ENCODE measurements at places on chromosomes 11 and 22.

DNA sequence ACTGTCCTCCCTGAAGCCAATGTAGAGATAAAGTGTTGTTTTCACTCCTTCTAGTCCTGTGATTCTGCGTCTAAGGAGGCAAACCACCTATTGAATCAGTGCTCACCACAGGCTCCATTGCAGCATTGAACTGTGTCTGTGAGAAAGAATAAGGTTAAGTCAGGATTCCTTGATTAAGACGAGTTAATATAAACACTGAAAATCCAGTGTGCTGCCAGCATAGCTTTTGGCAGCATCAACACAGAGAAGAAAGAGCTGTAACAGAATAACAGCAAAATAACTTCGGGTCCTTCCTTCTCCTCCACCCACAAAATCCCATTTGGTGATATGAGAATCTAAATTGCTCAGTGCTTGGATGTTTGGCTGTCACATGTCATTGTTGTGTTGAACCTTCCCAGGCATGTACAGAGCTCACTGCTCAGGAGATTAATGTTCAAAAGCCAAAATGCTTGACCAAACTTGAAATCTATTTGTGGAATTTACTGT, 185.2 kb upstream of the DDI1 start:
- no peak for DNase-seq

GRCh38 chr11:29063630-29064361, 953.0 kb downstream of the KCNA4 start:
- DNase-seq = no peak

- no peak for DNase-seq
Measured at GRCh38 chr11:2509481-2510001, 64.7 kb downstream of the KCNQ1 start.

- DNase-seq = no peak
Measured at GRCh38 chr11:8709002-8709672, 26.5 kb downstream of the RPL27A start.

GRCh38 chr22:26558248-26558895, 31.6 kb downstream of the TPST2 start:
- DNase-seq = no peak

DNA sequence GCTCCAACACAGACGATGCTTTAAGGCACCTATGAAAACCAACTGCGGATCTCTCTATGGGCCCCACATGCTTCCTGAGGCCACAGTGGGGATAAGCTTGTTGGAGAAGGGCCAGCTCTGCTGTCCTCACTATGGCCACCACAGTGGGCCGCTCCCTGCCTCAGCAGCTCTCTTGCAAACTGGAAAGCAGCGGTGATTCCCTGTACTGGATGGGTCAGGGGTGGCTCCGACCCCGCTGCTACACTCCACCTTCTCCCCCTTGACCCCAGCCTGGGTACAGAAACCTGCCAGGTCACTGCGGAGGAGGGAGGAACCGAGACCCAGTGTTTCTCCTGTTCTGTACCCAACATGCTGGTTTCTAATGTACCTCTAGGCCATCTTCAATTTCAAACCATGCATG, 403.9 kb downstream of the CTTN start:
- DNase-seq = no peak

DNA sequence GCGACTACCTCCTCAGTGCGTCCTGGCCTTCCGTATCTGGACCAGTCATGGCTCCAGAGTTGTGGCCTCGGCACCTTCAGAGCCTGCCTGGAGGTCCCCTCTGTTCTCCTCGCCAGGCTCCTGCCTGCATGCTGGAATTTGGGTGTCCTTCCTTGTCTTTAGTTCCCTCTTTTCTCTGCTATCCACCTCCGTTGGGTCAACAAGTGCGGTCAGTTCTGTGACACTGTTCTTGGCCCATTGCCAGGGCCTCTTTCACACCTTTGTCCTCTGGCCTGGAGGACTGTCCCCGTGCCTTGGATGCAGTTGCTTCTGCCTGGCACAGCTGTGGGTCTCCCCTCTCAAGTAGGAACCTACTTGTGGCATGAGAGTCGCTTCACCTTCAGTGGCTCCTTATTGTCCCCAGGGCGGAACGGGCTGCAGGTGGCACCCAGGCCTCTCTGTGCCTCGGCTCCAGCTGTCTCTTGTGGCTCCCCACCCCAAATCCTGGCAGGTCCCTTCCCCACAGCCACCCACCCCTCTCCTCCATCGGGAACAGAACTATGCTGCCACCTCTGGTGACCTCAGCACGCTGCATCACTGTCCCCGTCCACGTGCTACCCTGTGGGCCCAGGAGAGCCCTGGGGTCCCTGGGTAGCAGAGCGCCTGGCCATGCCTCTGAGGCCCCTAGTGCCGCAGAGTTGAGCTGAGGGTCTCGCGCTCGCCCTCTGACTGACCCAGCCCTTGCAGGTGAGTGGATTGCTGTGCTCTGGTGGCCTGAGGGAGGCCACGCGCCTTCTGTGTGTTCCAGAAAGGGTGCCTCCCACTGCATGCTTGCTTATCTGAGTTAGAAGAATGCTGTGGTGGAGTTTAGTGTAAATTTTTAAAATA, 4.7 kb downstream of the DGCR8 start:
- no peak for DNase-seq

Data from cortex of kidney (tissue), 1 donor.